ENCODE measurements at places on chromosomes 5 and 9. TPM values are rescaled to one million over a fixed set of nuclear protein-coding genes. Genes with fewer than 3 reads are reported as not detected.
A peak's percentile ranks its signal among the peaks of the same experiment; 100 is the strongest.

DNA sequence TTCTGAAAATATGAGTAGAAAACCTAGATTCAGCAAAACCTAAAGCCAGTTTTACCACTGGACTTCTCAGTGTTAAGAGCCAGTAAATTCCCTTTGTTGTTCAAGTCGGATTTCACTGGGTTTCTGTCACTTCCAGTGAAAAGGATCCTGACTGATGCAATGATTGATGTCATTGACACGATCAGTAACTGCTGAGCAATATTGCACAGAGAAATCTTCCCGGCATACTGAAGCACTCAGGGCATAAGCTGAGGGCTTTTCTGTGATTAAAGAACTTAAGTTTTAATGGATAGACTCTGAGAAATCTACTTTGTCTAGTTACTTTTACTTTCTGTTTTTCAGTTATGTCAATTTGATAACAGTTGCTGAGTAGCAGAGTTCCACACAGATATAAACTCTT is 61.9 kb downstream of the DENND1A start:
- DNase-seq, result no peak
- H3K36me3 ChIP-seq, result no peaks in the 10 kb centered on the region
- H3K27me3 ChIP-seq, result no peaks in the 10 kb centered on the region
- no peak overlapping the region for H3K4me3 ChIP-seq

DNA sequence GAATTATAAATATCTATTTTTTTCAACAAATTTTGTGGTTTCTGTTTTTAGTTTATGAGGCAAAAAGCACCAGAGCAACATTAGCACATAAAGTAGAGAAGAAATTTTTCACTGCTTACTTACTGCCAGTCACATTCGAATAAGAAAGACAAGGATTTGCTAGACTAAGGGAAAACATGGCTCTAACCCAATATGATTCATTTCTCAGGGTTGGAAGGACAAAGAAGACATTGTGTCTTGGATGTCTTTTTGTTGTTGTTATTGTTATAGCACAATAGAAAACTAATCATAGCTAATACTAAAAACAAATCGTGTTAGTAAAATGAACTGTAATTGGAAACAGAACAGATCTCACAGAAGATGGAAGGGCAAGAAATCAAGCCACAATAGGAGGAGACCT is 90.9 kb upstream of the SLCO6A1 start:
- no peak overlapping the region for H3K4me3 ChIP-seq
- H3K4me1 ChIP-seq, result no peaks in the 10 kb centered on the region
- no peaks in the 10 kb centered on the region for H3K36me3 ChIP-seq
- no peak overlapping the region for H3K27ac ChIP-seq
- no peaks in the 10 kb centered on the region for H3K27me3 ChIP-seq
- no peak for DNase-seq

- peak overlapping the region; percentile 61 for H3K27ac ChIP-seq
- DNase-seq, result peak; percentile 66
- H3K4me3 ChIP-seq, result peak overlapping the region; percentile 46
- H3K27me3 ChIP-seq, result no peaks in the 10 kb centered on the region
- no peaks in the 10 kb centered on the region for H3K4me1 ChIP-seq
Measured at GRCh38 chr5:67166460-67167285, 29.9 kb downstream of the CD180 start.

- no peak overlapping the region for H3K4me3 ChIP-seq
- H3K4me1 ChIP-seq, result no peaks in the 10 kb centered on the region
- H3K27me3 ChIP-seq, result no peaks in the 10 kb centered on the region
- DNase-seq, result no peak
Measured at GRCh38 chr5:39623291-39623865, 198.6 kb upstream of the DAB2 start.

DNA sequence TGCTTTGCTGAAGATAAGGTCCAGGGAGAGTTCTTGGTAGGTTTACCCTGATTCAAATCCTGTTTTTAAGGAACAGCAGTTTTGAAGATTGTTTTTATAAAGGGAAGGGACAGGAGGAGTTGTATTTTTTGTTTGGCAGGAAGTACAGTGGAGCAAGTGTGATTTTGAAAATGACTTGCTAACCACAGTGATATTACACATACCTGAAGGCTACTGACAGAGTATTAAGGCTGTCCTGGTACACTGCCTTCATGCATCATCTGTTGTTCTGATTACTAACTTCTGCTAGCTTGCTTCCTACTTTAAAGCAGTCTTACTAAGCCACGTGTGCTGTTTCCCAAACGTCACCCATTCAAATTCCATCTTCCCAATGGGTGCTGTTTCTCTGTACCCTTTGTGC is 559.5 kb upstream of the SGCD start:
- peaks cover 3% of the 10 kb centered on the region for H3K4me1 ChIP-seq
- no peaks in the 10 kb centered on the region for H3K36me3 ChIP-seq
- DNase-seq, result no peak
- H3K27ac ChIP-seq, result peak overlapping the region; percentile 1
- H3K4me3 ChIP-seq, result no peak overlapping the region
- H3K27me3 ChIP-seq, result no peaks in the 10 kb centered on the region

DNA sequence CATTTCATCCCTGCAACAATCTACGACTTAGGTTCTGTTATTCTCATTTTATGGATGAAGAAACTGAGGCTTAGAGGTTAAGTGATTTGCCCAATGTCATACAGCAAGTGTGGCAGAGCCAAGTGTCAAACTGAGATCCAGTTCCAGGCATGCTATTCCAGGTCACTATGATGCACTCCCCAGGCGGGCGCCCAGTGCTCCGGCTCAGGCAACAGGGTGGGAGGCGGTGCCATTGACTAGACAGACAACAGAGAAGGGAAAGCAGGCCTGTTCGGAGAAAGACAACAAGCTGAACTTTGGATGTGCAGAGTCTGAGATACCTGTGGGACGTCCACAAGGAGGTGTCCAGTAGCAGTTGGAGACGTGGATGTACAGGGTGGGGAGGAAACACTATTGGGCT is 10.8 kb upstream of the DDX41 start:
- H3K36me3 ChIP-seq, result peaks cover 12% of the 10 kb centered on the region
- no peaks in the 10 kb centered on the region for H3K27me3 ChIP-seq
- peaks cover 28% of the 10 kb centered on the region for H3K4me1 ChIP-seq
- no peak overlapping the region for H3K4me3 ChIP-seq
- no peak overlapping the region for H3K27ac ChIP-seq

GRCh38 chr9:124928116-124928515 is 12.8 kb downstream of the GOLGA1 start:
- H3K36me3 ChIP-seq, result peaks cover 99% of the 10 kb centered on the region
- H3K4me1 ChIP-seq, result no peaks in the 10 kb centered on the region
- DNase-seq, result no peak
- no peaks in the 10 kb centered on the region for H3K27me3 ChIP-seq

DNA sequence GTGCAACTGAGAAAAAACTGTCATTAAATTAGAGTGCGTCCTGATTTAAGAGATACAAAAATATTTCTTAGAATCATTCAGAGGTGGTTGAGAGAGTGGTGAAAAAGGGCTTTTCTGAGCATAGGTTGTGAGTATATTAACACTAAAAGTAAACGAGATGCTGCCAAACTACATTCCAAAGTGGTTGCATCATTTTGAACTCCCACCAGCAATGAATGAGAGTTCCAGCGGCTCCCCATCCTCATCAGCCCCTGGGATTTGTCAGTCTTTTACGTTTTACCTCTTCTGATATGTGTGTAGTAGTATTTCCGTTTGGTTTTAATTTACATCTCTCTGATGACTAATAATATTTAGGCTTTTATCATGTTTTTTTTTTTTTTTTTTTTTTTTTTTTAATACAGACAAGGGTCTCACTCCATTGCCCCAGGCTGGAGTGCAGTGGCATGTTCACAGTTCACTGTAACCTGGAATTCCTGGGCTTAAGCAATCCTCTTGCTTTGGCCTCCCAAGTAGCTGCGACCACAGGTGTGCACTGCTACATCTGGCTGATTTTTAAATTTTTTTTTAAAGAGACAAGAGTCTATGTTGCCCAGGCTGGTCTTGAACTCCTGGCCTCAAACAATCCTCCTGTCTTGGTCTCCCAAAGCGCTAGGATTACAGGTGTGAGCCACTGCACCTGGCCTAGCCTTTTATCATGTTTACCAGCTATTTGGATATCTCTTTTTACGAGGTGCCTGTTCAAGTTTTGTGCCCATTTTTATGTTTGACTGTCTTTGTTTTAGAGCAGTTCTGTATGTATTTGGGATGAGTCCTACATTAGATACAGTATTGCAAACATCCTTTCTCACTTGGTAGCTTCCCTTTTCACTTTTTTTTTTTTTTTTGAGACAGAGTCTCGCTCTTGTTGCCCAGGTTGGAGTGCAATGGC is 17.0 kb downstream of the PRRT1B start:
- no peaks in the 10 kb centered on the region for H3K36me3 ChIP-seq
- H3K4me3 ChIP-seq, result no peak overlapping the region
- peaks cover 4% of the 10 kb centered on the region for H3K27me3 ChIP-seq

DNA sequence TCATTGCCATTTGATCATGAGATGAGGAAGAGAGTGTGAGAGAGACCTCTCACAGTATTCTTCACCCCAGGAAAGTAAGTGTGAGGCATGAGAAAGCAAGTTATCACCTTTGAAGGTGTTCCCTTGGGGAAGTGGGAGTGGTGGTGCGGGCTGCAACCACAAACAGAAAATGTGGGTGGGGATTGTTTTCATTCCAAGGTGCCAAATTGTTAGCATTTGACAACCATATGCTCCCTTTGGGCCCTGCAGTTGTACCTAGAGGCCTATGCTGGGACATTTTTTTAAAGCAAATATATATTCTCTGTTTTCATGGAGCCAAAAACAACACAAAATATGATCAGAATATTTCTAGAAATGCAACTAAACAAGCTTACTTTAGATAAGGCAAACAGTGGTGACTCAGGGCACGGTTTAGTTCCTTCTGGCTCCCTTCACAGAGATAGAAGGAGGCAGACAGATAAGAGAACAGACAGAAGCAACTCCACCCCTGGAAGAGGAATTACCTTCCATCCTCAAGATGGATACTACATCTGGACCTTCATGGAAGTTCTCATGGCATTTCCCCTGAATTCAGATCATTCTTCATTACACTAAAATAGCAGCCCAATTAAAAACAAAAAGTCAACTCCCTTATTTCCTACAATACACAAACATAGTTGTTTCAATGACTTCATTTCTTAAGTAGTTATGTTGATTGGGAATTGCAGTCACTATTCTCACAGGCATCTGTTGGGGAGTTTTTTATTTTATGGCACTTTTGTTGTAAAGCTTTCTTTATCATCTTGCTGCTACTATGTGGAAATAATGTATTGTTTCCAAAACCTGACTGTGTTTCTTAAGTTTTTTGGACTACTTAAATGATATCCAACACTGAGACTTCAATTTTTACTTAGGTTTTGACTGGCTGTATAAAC is 416.6 kb downstream of the PLK2 start:
- no peaks in the 10 kb centered on the region for H3K27me3 ChIP-seq
- no peak overlapping the region for H3K27ac ChIP-seq
- no peak overlapping the region for H3K4me3 ChIP-seq
- no peak for DNase-seq

DNA sequence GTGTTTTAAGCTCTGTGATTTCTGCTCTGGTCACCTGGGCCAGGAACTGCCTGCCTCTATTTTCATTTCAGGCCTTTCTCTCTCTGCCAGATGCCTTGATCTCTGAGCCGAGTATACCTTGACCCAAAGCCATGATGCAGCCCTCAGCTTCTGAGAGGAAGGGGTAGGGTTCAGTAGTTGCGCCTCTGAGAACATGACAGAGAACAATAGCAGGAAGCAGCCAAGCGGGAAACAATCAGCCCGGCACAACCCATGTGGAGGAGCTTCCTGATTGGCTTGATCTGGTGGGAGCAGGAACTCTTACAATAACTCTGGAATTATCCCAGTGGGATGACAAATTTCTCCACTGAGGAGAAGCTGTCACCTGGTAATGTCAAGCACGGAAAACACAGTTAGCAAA is 127.4 kb downstream of the PALM2AKAP2 start:
- H3K4me1 ChIP-seq, result peaks cover 4% of the 10 kb centered on the region
- no peak for DNase-seq
- no peak overlapping the region for H3K4me3 ChIP-seq
- peak overlapping the region; percentile 56 for H3K27ac ChIP-seq
- H3K36me3 ChIP-seq, result no peaks in the 10 kb centered on the region
- no peaks in the 10 kb centered on the region for H3K27me3 ChIP-seq

DNA sequence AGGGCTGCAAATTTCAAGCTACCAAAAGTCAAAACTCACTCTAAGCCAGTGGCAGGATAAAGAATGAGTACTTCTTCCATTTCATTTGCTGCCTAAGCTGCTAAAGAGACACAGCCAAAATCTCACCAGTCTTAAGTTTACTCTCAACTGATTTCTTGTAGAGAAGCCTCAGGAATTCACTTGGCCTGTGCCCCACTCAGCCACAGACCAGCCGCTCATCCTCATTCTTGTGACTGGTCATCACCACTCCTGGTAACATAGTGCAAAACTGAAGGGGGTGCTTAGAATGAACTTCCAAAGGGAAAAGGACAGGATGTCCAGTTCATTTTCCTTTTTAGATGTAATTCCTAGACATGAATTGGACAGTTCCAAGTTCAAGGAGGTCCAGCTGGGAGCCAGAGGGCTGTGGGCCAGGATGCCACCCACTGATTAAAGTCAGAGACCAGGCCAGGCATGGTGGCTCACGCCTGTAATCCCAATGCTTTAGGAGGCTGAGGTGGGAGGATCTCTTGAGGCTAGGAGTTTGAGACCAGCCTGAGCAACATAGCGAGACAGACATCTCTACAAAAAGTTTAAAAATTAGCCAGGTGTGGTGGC is 72.7 kb upstream of the RANBP3L start:
- H3K27me3 ChIP-seq, result no peaks in the 10 kb centered on the region
- H3K36me3 ChIP-seq, result no peaks in the 10 kb centered on the region
- peak; percentile 34 for DNase-seq
- peak overlapping the region; percentile 12 for H3K27ac ChIP-seq
- H3K4me3 ChIP-seq, result no peak overlapping the region

DNA sequence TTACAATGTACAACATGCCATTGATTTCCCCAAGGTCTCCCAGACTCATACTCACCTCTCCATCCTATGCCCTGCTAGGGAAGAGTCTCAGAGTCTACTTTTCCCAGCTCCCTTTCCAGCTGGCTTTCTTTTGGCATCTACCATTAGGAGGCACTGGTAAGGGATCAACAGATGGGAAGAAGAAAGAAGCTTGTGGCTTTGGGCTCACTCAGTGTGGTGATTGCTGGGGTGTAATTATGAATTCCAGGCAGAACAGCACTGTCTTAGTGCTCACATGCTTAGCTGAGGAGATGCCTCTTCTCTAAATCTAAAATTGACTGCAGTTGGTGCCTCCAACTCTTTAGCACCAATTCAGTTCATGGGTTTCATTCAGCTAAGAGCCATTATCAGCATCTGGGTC is 330.0 kb downstream of the PSAT1 start:
- no peaks in the 10 kb centered on the region for H3K4me1 ChIP-seq
- no peaks in the 10 kb centered on the region for H3K36me3 ChIP-seq
- H3K27ac ChIP-seq, result no peak overlapping the region
- no peak overlapping the region for H3K4me3 ChIP-seq

Gene RAB3C
- total RNA-seq, result 0.78 TPM

Gene SLC36A2
- 13.1 TPM for total RNA-seq

Gene PFN3
- total RNA-seq, result not detected

Gene FAM221B
- total RNA-seq, result not detected

Gene TOR2A
- total RNA-seq, result 4.1 TPM

Gene SPATA6L
- 0.34 TPM for total RNA-seq
